ENCODE measurements at places on chromosomes 7 and 10. TPM values are rescaled to one million over a fixed set of nuclear protein-coding genes. Genes with fewer than 3 reads are reported as not detected.

GRCh38 chr10:99916776-99917175 lies 93.0 kb downstream of the DNMBP start:
- DNase-seq: no peak
- no peaks in the 10 kb centered on the region for H3K4me1 ChIP-seq
- H3K27me3 ChIP-seq: no peaks in the 10 kb centered on the region
- H3K36me3 ChIP-seq: peaks cover 14% of the 10 kb centered on the region

- H3K4me1 ChIP-seq: peaks cover 2% of the 10 kb centered on the region
- DNase-seq: no peak
- H3K36me3 ChIP-seq: peaks cover 8% of the 10 kb centered on the region
These were observed 27.3 kb downstream of the ASB13 start for GRCh38 chr10:5639066-5639465.

- no peak overlapping the region for H3K4me3 ChIP-seq
- H3K36me3 ChIP-seq: no peaks in the 10 kb centered on the region
- no peaks in the 10 kb centered on the region for H3K4me1 ChIP-seq
- no peak overlapping the region for H3K27ac ChIP-seq
- DNase-seq: no peak
- H3K27me3 ChIP-seq: peaks cover 15% of the 10 kb centered on the region
These were observed 7.7 kb downstream of the DIP2C start for GRCh38 chr10:681670-682318.

Gene PKD1L1
- total RNA-seq: 0.40 TPM

- H3K4me3 ChIP-seq: no peak overlapping the region
- H3K27ac ChIP-seq: no peak overlapping the region
- H3K27me3 ChIP-seq: peaks cover 33% of the 10 kb centered on the region
These were observed 3.3 kb downstream of the ADAMTS14 start for GRCh38 chr10:70675496-70676161.

DNA sequence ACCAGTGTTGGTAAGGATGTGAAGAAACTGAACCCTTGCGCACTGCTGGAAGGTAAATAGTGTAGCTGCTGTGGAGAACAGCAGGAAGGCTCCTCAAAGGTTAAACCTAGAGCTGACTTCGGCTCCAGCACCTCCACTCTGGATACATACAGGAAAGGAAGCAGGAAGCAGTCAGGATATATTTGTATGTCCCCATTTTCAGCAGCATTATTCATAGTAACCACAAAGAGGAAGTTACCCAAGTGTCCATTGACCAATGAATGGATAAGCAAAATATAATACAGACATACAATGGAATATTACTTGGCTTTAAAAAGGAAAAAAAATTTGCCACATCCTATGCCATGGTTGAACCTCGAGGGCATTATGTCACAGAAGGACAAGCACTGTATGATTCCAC lies 15.0 kb downstream of the RET start:
- no peak overlapping the region for H3K27ac ChIP-seq
- no peak for DNase-seq
- no peak overlapping the region for H3K4me3 ChIP-seq
- no peaks in the 10 kb centered on the region for H3K4me1 ChIP-seq
- H3K36me3 ChIP-seq: no peaks in the 10 kb centered on the region

Gene TMEM236
- 0.09 TPM for total RNA-seq

GRCh38 chr10:17380016-17380415 lies 74.4 kb downstream of the ST8SIA6 start:
- H3K27me3 ChIP-seq: peaks cover 5% of the 10 kb centered on the region
- H3K4me3 ChIP-seq: no peak overlapping the region
- H3K36me3 ChIP-seq: no peaks in the 10 kb centered on the region

GRCh38 chr7:127874951-127875608 lies 156.2 kb downstream of the LRRC4 start:
- no peak for DNase-seq
- H3K4me3 ChIP-seq: no peak overlapping the region

DNA sequence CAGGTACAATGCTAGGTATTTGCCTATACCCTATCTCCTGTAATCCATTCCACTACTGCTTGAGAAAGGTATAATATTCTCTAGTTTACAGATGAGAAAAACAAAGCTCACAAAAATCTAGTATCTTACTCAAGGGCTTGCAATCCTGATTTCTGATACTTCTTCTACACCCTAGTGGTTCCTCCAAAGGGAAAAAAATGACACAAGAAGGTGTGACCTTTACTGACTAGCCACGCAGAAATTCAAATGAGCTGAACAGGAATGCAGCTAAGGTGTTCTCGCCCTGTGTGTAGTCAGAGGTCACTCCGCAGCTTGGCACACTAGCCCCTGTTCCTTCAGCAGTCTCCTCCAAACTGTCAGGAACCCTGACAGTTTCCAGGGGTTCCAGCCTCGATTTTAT lies 59.5 kb upstream of the TM9SF3 start:
- peak overlapping the region; percentile 93 for H3K27ac ChIP-seq
- peaks cover 79% of the 10 kb centered on the region for H3K4me1 ChIP-seq
- peaks cover 90% of the 10 kb centered on the region for H3K36me3 ChIP-seq
- H3K4me3 ChIP-seq: no peak overlapping the region
- H3K27me3 ChIP-seq: no peaks in the 10 kb centered on the region

GRCh38 chr7:77409739-77410547 lies 6.2 kb downstream of the GSAP start:
- peaks cover 11% of the 10 kb centered on the region for H3K36me3 ChIP-seq
- DNase-seq: no peak
- peak overlapping the region; percentile 70 for H3K27ac ChIP-seq
- peaks cover 73% of the 10 kb centered on the region for H3K4me1 ChIP-seq
- H3K27me3 ChIP-seq: no peaks in the 10 kb centered on the region
- H3K4me3 ChIP-seq: no peak overlapping the region

GRCh38 chr7:141558544-141559183 lies 7.5 kb downstream of the AGK start:
- no peak for DNase-seq
- H3K27ac ChIP-seq: no peak overlapping the region
- no peak overlapping the region for H3K4me3 ChIP-seq

Data from activated B cell treated with CpG ODN at 0.5 μM for 24 hours (primary cell).